AG09319 (cell line): ENCODE measurements at places on chromosomes 1 and 21.

GRCh38 chr1:180141381-180141934, 13.2 kb upstream of the QSOX1 start:
- no peak for DNase-seq

GRCh38 chr1:43975249-43975961, 645 bp downstream of the ATP6V0B start:
- DNase-seq, result no peak

GRCh38 chr21:43884861-43885417, 19.9 kb downstream of the AGPAT3 start:
- DNase-seq, result no peak

- DNase-seq, result no peak
Observed at GRCh38 chr1:163006051-163006834, 62.9 kb upstream of the RGS4 start.

GRCh38 chr1:93616221-93616995, 65.2 kb downstream of the BCAR3 start:
- DNase-seq, result no peak

GRCh38 chr1:180236698-180237509, 6.8 kb downstream of the LHX4 start:
- no peak for DNase-seq

DNA sequence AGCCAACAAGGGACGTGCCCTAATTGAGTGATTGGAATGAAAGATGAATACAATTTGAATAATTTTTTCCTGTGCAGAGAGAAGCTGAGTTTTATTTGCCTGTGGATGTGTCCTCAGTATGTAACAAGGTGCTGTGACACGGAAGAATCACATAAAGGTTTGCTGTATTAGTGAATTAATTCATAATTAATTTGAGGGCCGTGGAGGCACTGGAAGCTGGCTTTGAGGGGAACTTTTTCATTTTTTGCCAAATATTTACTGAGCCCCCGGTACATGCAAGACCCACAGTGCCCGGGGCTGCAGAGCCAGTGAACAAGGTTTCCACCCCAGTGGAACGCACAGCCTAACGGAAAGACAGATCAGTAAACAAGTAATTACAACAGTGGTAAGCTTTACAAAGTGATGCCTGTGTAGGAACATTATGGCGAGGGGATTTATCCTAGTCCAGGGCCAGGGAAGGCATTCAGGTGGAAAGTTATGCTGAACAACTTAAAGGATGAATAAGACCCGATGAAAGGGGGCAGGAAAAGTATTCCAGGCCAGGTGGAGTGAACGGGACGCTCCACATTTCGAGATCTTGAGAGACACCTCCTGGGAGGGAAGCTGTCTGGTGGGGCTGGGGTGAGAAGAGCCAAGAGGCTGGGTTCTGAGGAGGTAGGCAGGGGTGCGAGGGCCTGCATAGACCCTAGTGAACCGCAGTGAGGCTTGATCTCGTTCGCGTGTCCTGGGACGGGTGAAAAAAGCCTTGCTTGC, 773 bp upstream of the RCC2 start:
- DNase-seq, result no peak

GRCh38 chr1:241630476-241630875, 9.7 kb downstream of the CHML start:
- no peak for DNase-seq

GRCh38 chr1:210857705-210858104, 276.2 kb downstream of the KCNH1 start:
- DNase-seq, result no peak

DNA sequence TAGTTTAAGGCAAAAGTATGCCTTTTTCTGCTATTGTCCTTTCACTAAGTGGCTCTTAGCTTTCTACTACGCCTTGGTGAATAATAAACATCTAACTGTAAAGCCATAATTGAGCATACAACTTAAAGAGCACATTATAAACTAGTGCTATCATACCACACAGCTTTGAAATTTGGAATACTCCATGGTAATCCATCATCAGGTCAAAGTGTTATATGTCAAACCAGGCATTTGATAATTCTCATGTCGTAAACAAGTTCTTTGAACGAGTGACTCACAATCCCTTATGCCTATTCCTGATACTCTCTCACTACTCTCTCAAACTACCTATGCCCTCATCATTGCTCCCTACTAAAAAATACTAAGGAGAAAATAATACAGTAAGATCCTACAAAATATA, 60.3 kb upstream of the FMN2 start:
- DNase-seq, result no peak

- no peak for DNase-seq
Observed at GRCh38 chr1:234884006-234884405, 244.6 kb downstream of the TOMM20 start.

DNA sequence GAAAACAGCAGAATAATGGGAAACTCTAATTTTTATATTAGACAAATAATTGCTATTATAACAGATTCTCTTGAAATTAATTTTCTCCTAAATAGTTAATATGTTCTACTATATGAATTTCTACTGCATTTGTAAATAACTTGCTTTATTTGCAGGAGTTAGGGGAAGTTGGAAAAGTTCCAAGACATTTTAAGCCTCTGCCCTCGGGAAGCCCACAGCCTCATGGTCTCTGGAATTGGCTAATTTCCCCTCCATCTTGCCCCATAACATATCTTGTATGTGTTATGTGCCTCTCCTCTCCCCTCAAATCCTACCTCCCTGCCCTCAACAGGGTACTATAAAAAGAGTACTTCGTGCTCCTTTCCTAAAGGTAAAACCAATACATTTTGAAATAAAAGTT, 271.4 kb upstream of the NR5A2 start:
- no peak for DNase-seq

- DNase-seq, result no peak
Observed at GRCh38 chr1:229271448-229272159, 693 bp downstream of the RAB4A start.

GRCh38 chr1:231279081-231279480, 38.1 kb downstream of the GNPAT start:
- no peak for DNase-seq

DNA sequence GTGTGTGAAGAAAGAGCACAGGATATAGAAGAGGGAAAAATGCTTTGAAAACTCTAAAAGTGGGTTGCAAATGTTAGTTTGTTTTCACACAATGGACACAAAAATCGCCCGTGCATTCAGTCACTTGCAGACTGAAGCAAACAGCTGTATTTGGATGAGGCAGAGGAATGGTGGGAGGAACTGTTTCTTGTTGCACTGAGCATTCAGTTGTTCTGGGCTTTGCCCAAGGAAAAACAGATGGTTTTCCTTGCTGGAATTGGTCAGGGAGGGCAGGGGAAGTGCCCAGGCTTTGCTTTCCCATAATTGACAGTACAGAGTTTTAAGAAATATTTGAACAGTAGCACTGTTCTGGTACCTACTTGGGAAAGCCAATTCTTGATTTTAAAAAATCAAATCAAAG, 19.5 kb upstream of the WARS2 start:
- no peak for DNase-seq
